ENCODE measurements at places on chromosomes 4 and X.

GRCh38 chr4:189659287-189659686 lies 281.4 kb upstream of the FRG1 start:
- no peak for ATAC-seq

DNA sequence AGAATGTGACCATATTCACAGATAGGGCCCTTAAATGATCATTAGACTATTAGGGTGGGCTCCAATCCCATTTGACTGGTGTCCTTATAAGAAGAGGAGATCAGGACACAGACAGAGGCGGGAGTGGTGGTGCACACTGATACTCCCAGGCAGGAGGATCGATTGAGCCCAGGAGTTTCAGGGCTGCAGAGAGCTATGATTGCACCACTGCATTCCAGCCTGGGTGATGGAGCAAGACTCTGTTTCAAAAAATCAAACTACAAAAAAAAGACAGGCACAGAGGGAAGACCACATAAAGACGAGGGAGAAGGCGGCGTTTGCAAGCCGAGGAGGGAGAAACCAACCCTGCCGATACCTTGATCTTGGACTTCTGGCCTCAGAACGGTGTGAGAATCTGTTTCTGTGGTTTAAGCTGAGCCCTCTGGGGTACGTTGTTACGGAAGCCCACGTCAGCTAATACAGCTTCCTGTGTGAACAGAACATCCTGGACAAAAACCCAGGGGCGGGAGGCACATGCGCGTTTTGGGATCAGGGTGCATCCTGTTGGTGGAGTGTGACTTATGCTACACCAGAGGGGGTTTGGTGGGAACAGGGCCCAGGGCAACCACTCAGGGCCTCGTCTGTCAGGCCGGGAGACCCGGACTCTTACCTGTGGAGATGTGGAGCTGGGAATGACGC lies 211.8 kb upstream of the PSAPL1 start:
- ATAC-seq, result no peak

GRCh38 chrX:110491846-110492620 lies 133.4 kb downstream of the RTL9 start:
- ATAC-seq, result no peak

GRCh38 chr4:56674984-56675383 lies 6.1 kb downstream of the HOPX start:
- no peak for ATAC-seq

GRCh38 chr4:184747034-184747830 lies 13.3 kb upstream of the CENPU start:
- peak; percentile 4 for ATAC-seq

DNA sequence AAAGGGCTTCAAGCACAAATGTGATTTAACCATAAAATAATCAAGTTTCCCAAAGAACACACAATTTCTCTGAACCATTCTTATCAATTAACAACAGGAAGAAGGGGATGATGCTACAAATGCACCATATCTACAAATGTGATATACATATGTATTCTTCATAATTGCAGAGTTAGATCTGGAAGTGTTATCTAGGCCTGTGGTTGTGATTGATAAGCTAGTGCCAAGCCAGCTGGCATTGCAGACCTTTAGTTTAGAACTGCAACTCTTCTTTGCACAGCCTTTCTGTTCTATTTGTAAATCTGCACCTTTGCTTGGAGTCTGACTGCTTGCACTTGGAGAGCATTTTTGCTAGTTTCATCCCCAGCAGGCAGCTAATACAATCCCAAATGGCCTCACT lies 145.5 kb upstream of the NPY2R start:
- no peak for ATAC-seq

DNA sequence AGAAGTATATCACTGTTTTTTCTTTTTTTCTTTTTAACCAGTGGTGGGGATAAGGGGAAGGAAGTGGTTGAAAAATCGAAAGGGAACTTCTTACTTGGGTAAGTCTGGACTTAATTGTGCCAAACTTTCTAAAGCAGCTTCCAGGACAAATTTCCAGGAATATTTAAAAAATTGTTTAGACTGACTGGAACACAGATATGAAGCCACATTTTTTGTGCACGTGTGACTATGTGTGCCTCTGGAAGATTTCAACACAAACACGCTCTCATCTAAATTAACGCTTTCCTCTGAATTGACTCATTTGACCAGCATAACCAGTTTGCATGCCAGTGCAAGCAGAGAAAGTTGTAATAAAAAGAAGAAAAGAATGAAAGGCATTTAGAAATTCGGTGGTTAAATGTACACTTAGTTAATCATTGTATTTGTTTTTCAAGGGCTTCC lies 18.8 kb upstream of the YTHDC1 start:
- ATAC-seq, result no peak

GRCh38 chrX:9525511-9526248 lies 60.8 kb downstream of the TBL1X start:
- ATAC-seq, result no peak

GRCh38 chrX:110026099-110026844 lies 23.4 kb downstream of the TMEM164 start:
- ATAC-seq, result no peak

DNA sequence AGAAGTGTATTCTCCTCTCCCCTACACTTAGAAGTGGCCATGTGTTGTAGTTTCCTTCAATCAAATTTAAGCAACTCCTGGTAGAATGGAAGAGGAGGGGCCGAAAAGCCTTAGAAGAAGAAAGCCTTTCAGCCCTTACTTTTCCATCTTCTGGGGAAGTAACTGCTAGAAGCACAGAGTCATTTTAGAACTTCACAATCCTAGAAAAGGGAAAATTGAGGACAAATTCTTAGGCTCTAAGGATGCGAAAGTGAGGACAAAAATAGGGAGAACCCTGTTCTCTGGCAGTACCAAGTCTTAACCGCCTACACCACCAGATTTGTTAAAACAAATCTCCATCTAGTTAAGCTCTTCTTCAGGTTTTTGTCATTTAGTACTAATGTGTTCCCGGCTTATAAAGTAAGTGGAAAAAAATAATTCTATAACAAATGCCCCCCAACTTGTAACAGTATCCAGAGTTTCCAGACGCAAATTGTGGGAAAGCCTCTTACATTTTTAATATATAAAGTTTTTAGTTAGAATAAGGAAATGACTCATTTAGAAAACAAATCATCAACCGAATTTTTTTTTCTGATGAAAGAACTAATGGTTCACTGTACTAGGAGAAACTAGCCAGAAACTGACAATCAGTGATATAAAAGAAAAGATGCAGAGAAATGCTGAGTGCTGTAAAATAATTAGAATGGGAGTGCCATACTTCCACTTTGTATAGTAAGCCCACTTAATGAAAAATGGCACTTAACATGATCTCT lies 76.0 kb downstream of the ARAP2 start:
- no peak for ATAC-seq

DNA sequence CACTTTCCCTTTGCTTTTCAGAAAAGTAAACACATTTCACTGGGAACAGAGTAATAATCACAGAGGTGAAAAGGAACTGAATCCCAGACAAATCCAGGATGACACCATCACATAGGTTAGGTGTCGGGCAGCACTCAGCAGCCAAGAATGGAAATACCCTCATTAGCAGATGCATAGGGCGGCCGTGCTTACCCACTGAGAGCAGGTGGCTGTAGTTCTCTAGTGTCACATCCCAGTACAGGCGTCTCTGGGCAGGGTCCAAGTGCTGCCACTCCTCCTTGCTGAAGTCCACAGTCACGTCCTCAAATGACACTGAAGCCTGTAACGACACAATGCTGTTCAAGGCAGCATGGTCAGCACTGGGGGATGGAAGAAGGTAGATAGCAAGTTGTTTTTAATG lies 26.9 kb downstream of the ZNF41 start:
- ATAC-seq, result no peak

GRCh38 chrX:149630681-149631233 lies 835 bp downstream of the TMEM185A start:
- peak; percentile 91 for ATAC-seq

DNA sequence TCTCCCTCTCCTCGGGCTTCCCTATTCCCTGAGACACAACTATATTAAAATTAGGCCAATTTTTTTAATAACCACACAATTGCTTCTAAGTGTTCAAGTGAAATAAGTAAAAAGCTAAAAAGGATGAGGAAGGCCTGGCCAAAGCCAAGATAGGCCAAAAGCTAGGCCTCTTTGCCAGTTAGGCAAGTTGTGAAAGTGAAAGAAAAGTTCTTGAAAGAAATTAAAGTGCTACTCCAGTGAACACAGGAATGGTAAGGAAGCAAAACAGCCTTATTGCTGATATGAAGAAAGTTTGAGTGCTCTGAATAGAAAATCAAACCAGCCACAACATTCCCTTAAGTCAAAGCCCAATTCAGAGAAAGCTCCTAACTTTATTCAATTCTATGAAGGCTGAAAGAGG lies 114.2 kb upstream of the FAT4 start:
- ATAC-seq, result no peak

DNA sequence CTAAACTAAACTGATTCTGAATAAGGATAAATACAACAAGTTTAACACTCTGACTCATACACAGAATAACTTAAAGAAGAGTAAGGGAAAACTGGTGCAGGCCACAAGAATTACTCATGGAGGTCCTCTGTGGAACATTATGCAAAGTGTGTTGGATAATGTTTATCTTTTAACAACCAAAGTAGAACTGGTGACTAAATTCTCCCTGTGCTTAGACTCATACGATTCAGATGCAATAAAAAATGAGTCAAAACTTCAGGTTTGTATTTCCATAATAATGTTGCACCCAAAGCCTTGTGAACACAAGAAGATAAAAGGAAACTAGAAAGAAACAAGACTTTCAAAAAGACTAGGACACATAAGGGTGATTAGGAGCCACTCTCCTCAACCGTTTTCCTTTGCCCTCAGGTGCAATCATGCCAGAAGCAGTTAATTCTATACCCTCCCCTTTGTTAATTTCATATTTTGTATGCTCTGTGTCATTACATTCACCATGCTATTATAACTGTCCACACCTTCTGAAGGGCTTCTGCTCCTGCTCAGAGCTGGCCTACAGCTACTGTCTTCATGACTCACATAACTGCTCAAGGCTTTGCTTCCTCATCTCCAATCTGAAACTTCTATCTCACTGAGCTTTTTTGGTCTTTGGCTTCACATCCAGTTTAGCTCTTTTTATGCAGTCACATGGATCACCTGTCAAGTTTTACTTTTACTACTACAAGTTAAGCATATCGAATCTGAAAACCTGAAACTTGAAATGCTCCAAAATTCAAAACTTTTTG lies 60.2 kb downstream of the KCNIP4 start:
- peak; percentile 90 for ATAC-seq

- no peak for ATAC-seq
These were observed 51.0 kb upstream of the CFAP47 start for GRCh38 chrX:35868501-35868900.

DNA sequence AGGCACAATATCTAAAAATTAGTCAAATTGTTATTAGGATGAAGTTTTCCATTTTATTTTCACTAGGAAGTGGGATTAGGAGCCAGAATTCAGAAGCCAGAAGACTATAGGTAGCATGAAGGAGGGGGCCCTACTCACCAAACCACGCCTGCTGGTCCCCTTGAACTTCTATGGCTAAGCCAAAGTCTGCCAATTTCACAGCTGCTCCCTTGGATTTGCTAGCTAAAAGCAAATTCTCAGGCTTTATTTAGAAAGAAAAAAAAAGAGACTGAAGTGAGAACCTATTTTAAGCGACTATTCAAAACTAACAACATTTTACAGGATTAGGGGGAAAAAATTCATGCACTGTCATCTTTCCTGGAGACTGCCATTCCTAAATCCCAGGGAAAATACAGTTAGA lies 224.3 kb downstream of the CAMK2D start:
- no peak for ATAC-seq

GRCh38 chrX:70878902-70879301 lies 29.6 kb downstream of the TEX11 start:
- ATAC-seq, result no peak

DNA sequence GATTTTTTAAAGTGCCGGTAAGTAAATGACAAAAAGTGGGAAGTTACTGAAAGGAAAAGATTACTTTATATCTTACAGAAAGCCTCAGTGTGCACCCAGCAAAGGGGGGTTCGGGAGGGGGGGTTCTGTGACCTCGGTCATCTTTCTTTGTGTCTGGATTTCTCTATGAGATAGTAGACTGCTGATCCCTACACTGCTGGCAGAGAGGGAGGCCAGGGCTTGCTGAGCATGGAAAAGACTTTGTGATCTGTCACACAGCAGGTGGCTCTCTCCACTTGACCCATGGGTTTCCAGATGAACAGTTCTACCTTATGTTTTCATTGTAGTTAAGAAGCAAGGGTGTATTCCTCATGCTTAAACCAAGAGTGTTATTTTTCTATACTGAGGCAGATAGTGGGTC lies 475.6 kb downstream of the PCDH10 start:
- ATAC-seq, result no peak

GRCh38 chrX:153500676-153501280 lies 6.0 kb downstream of the BGN start:
- ATAC-seq, result no peak

DNA sequence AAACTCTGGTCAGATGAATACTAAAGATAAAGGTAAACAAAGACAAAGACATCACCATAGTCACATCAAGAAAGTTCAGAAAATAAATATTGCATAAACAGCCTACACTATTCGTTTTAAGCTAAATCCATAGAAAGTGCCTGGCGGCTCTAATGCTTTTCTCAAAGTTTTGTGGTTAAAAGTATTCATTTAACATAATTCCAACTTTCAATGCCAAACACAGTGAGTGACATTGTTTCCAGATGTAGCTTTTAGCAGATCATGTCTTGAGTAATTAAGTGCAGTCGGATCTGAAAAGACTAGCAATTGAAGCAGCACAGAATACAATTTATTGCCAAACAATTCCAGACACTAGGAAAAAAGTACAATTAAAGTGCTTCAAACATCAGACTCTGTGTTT lies 287.1 kb upstream of the ADGRL3 start:
- no peak for ATAC-seq

- no peak for ATAC-seq
These were observed 1.9 kb downstream of the FOXP3 start for GRCh38 chrX:49262603-49263002.

DNA sequence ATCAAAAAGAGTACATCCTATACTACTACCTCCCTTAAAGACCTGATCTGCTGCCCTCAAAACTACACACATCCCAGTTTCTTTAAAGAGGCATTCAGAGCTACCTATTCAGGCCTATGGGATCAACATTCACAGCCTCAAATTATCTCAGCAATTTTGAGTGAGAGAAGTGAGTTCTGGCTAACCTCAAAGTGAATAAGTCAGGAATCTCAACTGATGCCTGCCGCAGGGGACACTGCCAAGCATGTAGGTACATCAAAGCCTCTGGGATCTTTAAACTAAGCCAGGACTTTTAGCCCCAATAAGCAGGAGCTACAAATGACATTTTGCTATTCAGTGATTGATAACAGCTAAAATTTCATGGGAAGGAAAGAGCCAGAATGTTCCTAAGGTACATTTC lies 11.6 kb downstream of the GRPR start:
- ATAC-seq, result no peak

GRCh38 chr4:22192084-22192511 lies 243.5 kb upstream of the KCNIP4 start:
- ATAC-seq, result no peak

All from SK-N-SH treated with all-trans-retinoic acid at 6 μM for 48 hours (cell line).